Stimulated activated CD4-positive, alpha-beta T cell treated with anti-CD3 and anti-CD28 coated beads, Interleukin-4, amount 100 ng/mL, for 48 hours (primary cell): ENCODE measurements at places on chromosomes 4 and X.

GRCh38 chr4:74097116-74097515, 1.9 kb downstream of the CXCL2 start:
- DNase-seq = no peak

DNA sequence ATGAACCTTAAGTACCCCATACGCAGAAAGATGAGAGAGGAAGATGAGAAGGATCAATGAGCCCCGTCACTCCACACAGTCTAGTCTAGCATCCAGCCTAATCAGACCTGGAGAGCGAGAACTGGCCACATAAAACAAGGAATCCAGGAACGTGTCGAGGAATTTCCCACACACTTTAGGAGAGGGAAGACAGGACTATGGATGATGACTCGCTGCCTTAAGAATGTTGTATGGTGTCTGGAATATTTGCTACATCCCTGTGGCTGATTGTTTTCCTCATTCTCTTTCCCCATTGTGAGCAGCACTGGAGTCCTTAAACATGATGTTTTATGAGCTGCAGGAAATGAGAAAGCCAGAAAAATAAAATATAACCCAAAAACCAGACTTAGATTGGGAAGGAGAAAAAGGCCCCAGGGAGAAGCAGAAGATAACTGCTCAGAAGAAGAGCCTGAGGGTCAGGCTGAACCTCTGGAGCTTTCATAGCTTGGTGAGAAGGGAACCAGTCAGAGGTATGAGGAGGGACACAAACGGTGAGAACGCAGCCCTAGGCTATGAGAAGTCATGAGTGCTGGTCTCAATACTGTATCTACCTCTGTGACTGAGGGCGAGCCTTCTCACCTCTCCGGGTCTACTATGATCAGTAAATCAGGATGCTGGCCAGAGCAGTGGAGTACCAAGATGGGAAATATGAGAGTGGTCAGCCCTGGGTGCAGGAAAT, 139.5 kb upstream of the NOCT start:
- DNase-seq = no peak

GRCh38 chr4:18113710-18114331, 92.3 kb upstream of the LCORL start:
- DNase-seq = no peak

GRCh38 chr4:94642561-94642866, 115.2 kb upstream of the BMPR1B start:
- DNase-seq = no peak

DNA sequence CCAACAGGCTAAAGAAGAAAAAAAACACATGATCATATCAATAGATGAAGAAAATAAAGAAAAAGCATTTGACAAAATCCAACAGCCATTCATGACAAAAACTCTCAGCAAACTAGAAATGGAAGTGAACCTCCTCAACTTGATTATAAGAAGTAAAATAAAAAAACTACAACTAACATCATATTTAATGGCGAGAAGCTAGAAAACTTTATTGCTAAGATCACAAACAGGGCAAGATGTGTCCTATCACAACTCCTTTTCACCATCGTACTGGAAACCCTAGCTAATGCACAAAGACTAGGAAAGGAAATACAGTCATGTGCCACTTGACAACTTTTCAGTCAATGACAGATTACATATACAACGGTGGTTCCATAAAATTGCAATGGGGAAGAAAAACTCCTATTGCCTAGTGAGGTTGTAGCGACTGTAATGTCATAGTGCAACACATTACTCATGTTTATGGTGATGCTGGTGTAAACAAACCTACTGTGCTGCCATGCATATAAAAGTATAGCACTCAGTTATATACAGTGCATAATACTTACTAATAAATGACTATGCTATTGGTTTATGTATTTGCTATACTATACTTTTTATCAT, 12.1 kb upstream of the MANBA start:
- no peak for DNase-seq

DNA sequence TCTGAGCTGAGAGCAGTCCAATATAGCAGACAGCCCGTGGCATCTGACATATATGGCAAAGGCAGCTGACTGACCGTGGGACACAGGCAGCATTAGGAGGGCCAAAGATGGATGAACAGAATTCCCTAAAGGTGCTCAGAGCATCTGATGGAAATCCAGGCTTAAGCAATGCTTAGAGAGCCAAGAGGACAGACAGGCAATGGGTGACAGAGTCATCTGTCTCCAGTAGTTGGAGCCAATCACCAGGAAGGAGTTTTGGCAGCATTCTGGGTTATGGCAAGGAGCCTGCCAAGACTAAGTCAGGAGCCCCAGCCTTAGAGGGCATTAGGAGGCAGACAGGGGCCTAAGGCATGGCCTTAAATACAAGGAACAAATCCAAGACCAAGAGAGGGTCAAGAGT, 153.3 kb upstream of the USP9X start:
- DNase-seq = no peak

DNA sequence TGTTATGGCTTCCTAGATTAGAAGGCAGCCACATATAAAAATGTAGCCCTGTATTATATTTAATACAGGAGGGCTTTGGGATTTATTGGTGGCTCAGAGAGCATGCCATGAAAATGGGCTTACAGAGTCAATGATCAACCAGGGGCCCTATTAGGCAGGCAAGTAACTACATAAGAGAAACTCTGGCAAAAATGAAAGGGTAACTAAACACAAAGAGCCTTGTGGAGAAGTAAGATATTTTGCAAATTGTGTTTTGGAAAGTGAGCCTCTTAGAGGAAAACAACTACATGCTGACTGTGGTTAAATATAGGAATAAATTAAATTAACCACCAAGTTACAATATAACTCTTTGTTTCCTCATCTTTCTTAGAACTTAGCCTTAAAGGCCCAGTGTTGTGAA, 5.5 kb downstream of the SAT1 start:
- DNase-seq = no peak

DNA sequence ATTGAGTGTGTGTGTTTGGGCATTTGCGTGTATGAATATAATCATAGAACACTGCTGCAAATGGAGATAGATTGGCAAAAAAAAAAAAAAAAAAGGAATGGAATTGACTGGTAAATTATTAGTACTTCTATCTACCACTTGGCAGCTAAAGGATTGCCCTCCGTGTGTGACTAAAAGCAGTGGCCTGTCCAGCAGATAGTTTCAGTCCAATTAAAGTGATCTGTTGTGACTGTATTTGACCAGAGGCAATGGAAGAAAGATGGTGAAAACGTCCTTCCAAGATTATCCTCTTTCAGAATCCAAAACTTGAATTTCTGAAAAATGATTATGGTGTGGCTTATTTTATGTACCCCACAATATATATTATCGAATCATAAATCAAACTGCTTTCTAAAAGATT, 19.5 kb upstream of the TENM3 start:
- DNase-seq = no peak

DNA sequence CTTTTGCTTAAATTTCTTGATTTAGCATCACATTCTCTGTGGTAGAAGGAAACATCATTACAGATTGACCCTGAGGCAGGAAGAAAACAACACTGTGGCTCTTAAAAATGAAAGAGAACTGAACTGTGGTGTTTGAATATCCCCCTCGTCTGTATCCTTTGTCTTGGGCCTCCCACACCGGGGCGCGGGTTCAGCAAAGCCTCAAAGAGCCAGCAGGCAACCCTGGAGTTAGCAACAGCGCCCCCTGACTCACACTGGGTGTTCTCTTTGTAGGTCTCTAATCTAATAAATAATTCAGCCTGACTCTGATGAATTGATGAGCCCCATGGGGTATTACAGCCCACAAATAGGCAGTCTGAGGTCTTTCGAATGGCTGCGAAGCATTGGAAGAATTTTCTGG, 46.1 kb upstream of the CTSO start:
- DNase-seq = no peak

DNA sequence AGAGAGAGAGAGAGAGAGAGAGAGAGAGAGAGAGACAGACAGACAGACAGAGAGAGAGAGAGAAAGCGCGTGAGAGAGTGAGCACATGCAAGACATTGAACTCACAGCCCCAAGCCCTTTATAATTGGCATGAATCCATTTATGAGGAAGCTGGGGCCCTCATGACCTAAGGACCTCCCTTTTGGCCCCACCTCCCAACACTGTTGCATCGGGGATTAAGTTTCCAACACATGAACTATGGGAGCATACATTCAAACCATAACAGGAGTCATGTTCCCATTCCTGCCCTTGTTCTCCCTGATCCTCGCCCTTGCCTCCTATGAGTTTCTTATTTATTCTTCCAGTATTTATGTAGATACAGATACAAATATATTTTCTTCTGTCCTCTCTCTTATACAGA, 269.8 kb upstream of the ARX start:
- no peak for DNase-seq

GRCh38 chr4:145808848-145809512, 129.0 kb downstream of the C4orf51 start:
- DNase-seq = no peak

DNA sequence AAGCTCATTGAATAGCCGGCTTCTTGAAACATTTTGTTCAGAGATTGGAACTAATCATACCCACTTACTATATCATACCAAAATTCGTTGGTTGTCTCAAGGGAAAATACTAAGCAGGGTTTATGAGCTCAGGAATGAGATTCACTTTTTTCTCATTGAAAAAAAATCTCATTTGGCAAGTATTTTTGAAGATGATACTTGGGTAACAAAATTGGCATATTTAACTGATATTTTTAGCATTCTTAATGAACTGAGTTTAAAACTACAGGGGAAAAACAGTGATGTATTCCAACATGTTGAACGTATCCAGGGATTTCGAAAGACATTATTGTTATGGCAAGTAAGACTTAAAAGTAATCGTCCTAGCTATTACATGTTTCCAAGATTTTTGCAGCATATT, 6.4 kb downstream of the FAM200B start:
- no peak for DNase-seq

- no peak for DNase-seq
Observed at GRCh38 chr4:57113870-57114269, 3.7 kb upstream of the IGFBP7 start.

GRCh38 chrX:119266364-119266995, 30.4 kb downstream of the PGRMC1 start:
- no peak for DNase-seq

DNA sequence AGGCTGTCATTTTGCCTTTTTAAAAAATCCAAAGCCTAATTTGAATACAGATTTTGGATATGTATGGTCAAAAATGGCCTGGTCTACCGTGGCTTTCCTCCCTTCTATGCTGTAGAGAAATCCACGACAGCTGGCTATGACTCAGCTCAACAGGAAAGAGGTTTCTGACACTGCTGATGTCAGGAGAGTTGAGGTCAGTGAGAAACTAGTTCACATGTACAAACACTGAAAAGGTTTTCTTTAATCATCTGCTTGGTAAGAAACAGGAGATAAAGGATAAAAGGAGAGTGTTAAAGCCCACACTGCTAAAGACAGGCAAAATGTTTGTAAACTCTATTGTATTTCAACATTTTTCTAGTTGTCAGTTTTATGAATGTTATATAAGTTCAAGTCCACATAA, 113.9 kb downstream of the NYX start:
- DNase-seq = peak; percentile 1

GRCh38 chr4:108544481-108544880, 75.9 kb upstream of the RPL34 start:
- DNase-seq = no peak

GRCh38 chr4:114396808-114397207, 201.8 kb upstream of the UGT8 start:
- DNase-seq = no peak

- no peak for DNase-seq
Observed at GRCh38 chrX:1249101-1249887, 19.3 kb upstream of the CSF2RA start.

DNA sequence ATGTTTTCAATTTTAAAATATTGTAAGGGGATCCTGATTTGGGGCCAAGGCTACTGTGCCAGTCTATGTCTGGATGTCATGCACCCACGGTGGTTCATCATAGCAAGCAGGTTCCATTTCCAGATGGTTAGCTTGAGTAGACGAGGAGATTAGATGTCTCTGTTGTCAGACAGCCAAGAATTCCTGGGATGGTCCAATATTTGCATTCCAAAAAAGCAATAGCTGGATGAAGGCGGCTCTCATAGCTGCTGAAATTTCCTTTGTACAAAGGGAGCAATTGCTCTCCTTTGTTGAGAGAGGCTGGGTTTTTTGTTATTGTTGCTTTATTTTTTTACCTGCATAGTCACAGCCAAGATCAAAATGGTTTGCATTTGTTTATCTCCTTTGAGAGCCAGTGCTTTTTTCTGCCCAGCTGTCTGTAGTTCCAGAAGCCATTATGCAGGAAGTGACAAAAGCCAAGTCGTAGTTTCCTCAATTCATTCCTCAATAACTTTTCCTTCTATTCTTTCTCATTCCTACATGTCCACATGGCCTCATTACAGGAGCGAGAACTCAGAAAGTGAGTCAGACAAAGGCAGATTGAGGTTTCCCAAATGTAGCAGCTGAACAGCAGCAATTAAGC, 107.9 kb downstream of the MMRN1 start:
- no peak for DNase-seq

- no peak for DNase-seq
Observed at GRCh38 chr4:89619206-89619962, 217.6 kb downstream of the SNCA start.

GRCh38 chrX:54067766-54068165, 23.5 kb upstream of the PHF8 start:
- DNase-seq = no peak

DNA sequence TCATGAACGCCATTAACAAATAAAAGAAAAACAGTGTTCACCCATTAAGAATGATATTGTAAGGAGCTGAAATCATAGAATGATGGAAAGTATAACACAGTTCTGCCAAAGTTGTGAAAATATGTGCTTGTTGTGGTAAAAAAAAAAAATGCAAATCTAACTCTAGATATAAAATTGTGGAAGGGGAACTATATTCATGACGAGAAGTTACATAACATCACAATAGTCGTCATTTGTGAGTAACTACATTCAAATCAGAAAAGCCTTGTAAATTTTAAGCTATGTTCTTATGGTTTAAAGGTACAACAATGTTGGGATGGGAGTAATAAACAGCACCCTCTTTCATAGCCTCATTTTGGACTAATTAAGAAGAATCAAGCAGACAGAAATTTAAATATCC, 57.6 kb upstream of the PRDM8 start:
- DNase-seq = no peak

GRCh38 chr4:6295495-6295894, 25.8 kb downstream of the WFS1 start:
- no peak for DNase-seq

- DNase-seq = no peak
Observed at GRCh38 chr4:2733001-2733843, 22.9 kb downstream of the TNIP2 start.

GRCh38 chrX:15976396-15976795, 121.8 kb upstream of the AP1S2 start:
- DNase-seq = no peak

GRCh38 chr4:29309050-29309449, 1411.1 kb upstream of the PCDH7 start:
- no peak for DNase-seq

DNA sequence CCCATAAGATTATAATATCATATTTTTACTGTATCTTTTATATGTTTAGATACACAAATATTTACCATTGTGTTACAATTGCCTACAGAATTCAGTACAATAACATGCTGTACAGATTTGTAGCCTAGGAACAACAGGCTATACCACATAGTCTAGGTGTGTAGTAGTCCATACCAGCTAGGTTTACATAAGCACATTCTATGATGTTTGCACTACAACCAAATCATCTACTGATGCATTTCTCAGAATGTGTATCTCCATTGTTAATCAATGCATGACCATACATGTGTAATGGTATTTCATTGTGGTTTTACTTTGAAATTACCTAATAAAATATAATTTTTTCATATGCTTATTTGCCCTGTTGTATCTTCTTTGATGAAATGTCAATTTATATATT, 288.1 kb upstream of the PCDH10 start:
- DNase-seq = no peak

- no peak for DNase-seq
Observed at GRCh38 chr4:158395889-158396288, 125.8 kb upstream of the RXFP1 start.

GRCh38 chrX:44054863-44055601, 81.8 kb upstream of the NDP start:
- no peak for DNase-seq
